ENCODE measurements at places on chromosomes 13 and 19.

DNA sequence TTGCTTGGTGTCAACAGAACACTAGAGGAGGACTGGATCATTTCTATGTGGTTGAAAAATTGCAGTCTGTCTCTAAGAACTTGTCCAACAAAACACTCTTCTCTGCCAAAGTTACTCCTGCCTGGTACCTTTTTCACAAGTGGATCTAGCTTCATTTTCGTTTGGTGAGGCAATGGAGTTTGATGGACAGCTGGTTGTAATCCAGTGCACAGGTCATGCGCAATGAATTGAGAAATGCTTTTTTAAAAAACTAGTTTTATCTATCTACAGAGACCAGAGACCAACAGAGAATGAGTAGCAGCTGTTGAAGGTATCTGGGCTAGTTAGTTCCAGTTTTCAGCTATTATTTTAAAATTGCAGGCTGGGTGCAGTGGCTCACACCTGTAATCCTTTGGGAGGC is 12.0 kb upstream of the KBTBD6 start:
- DNase-seq: no peak

DNA sequence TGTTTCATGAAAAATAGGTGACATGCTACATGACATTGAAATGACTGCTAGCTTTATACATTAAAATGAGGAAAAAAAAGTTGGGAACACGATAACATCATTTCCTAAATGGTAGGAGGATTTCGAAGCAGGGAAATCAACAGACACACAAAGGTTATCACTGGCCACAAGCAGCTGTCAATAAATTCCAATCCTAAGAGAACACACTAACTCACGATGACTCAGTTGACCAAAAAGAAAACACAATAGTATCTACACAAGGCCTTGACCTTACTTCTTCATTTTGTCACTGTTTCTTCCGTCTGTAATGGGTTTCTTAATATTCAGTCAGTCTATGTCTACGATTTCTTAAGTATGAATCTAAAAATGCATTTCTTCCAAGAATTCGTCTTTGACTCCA is 36.5 kb downstream of the STARD13 start:
- no peak for DNase-seq

DNA sequence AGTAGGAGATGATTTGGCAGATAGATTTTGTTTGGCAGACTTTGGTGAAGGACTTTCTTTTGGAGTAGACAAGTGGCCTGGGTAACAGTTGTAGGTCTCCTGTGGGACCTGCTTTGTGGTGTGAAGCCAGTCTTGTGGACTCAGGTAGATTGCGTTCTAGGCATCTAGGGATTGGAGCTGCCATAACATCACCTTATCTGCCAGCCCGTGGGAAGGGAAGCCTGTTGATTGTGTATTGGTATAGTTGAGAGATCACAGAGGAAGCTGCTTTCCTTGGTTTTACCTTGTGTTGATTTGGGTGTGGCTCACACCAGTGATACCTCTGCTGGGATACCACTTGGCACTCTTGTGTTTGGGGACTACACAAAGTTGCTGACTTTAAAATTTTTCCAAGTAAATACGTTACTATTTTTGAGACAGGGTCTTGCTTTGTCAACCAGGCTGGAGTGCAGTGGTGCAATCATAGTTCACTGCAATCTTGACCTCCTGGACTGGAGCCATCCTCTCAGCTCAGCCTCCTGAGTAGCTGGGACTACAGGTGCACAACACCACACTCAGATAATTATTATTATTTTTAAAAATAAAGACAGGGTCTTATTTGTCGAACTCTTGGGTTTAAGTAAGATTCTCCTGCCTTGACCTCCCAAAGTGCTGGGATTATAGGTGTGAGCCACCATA is 7.8 kb downstream of the HNRNPM start:
- no peak for DNase-seq

GRCh38 chr19:56066152-56067023 is 54.7 kb downstream of the ZNF787 start:
- peak; percentile 15 for DNase-seq

DNA sequence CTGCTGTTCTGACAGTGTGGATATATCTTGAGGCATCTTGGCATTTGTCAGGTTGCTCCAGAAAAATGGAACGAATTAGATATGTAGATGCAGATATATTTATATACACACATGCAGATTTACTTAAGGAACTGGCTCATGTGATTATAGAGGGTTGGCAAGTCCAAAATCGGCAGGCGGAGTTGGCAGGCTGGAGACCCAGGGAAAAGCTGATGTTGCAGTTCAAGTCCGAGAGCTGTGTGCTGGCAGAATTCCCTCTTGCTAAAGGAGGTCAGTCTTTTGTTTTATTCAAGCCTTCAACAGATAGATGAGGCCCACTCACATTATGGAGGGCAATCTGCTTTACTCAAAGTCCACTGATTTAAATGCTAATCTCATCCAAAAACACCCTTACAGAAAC is 24.4 kb upstream of the CSNK1A1L start:
- no peak for DNase-seq

All from NCI-H2081 treated with DMSO at 0.1 percent for 48 hours (cell line).